ENCODE measurements at places on chromosomes 4 and X. TPM values are rescaled to one million over a fixed set of nuclear protein-coding genes. Genes with fewer than 3 reads are reported as not detected.
A peak's percentile ranks its signal among the peaks of the same experiment; 100 is the strongest.

- DNase-seq, result no peak
Measured at GRCh38 chrX:40734971-40735324, 394 bp downstream of the MED14 start.

DNA sequence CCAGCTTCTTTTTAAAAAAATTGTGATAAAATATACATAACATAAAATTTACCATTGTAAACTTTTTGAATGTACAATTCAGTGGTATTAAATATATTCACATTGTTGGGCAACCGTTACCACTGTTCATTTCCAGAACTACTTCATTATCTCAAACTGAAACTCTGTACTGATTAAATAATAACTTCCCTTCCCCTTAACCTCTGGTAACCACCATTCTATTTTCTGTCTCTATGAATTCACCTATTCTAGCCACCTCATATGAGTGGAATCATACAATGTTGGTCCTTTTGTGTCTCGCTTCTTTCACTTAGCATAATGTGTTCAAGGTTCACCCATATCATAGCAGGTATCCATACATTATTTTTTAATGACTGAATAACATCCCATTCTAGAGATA lies 8.3 kb downstream of the GPR50 start:
- DNase-seq, result no peak

The TSPAN7 gene
- total RNA-seq, result 0.18 TPM

The UGT2B15 gene
- total RNA-seq, result not detected

- DNase-seq, result no peak
Measured at GRCh38 chr4:154958621-154959358, 177.7 kb downstream of the RBM46 start.

The TLR7 gene
- not detected for total RNA-seq

DNA sequence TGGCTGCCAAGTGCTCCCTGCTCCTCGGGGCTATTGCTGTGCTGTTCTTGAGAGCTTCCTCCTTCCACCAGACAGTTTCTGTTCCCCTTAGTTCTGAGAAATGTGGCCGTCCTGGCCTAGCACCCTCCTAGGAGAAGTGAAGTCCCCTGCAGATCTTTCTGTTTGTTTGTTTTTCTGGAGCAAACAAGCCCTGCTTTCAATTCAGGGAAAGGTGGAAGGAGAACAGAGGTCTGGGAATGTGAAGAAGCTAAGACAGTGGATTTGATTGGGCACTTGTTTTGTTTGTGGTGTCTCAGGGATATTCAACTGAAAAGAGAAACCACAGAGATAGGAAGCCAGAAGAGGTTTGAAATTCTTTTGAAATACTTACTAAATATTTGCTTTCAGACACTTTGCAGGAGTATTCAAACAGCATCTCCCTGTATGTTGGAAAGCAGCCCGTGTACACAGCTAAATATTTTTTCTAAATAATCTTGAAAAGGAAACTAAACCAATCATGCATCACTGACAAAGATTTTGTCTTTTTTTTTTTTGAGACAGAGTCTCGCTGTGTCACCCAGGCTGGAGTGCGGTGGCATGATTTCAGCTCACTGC lies 36.5 kb upstream of the PPM1K start:
- no peak for DNase-seq

The BEX5 gene
- 7.1 TPM for total RNA-seq

The AREG gene
- total RNA-seq, result 17.3 TPM

- DNase-seq, result no peak
Measured at GRCh38 chr4:153474251-153474650, 8.1 kb downstream of the TMEM131L start.

DNA sequence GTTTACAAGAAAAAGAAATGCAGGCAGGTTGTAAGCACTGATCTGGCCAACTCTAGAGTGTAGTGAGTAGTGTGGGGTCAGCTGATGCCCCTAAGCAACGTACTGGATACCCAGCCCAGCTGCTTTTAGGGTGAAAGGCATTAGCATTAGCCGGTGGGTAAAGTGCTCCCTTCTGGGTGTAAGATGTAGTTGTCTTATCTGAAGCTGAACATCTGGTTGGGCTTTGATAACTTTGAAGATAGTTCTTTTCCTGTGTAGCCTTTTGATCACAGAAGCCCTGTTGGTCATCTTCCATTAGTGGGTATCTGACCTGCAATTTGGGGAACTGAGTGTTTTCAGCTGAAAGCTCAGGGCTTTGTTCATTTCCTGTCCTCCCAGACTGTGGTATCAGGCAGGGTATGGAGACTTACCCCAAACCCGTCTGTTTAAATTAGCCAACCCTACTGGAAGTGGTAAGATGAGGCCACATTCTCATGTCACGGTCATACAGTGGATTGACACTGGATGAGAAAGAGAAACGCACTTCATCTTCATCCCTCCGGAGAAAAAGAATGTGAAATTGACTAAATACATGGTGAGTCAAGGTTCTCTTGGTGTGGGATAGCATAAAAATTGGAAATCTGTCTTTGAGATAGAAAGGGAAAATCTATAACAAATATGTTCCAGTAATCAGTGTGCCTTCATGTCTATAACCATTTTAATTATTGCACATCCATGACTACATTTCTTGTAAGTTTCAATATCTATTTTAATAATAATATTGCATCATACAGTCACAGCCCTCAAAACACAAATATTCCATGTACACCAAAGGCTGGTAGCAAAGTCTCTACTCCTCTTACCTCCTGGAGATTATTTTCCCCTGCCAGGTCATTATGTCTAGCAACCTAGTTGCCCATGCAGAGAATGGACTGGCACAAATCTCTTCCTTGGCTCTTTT lies 8.7 kb downstream of the RHOH start:
- DNase-seq, result no peak

- no peak for DNase-seq
Measured at GRCh38 chrX:12307961-12308360, 169.7 kb downstream of the FRMPD4 start.

DNA sequence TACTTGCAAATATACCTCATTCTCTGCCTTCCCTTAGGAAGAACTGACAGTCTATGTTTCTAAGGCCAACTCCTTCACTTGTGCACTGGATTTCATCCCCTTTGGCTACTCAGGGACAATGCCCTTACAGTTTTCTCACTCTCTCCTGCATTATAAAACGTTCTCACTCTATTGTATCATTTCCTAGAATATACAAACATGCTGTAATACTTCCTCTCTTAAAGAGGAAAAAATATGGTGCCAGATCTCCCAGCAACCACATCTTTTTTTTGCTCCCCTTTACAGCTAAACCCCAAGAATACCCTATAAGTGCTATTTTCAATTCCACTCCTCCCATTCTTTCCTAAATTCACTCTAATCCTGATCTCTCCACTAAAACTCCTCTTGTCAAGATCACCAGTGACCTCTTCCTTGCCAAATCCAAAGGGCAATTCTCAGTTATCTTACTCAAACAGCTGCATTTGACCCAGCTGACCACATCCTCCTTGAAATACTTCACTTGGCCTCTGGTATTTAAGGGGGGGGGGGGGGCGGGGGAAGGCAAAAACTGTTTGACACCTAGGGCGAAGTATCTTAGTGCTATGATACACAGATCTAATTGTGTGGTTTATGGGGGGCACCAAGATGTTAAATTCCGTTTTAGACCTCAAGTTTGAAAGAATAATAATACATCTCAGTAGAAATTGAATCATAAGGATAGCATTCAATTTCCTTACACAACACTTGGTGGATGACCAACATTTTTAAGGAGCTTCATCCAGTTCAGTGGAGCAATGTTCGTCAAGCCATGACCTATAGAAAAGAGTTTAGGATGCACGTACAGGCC lies 1.6 kb downstream of the RCHY1 start:
- DNase-seq, result no peak

DNA sequence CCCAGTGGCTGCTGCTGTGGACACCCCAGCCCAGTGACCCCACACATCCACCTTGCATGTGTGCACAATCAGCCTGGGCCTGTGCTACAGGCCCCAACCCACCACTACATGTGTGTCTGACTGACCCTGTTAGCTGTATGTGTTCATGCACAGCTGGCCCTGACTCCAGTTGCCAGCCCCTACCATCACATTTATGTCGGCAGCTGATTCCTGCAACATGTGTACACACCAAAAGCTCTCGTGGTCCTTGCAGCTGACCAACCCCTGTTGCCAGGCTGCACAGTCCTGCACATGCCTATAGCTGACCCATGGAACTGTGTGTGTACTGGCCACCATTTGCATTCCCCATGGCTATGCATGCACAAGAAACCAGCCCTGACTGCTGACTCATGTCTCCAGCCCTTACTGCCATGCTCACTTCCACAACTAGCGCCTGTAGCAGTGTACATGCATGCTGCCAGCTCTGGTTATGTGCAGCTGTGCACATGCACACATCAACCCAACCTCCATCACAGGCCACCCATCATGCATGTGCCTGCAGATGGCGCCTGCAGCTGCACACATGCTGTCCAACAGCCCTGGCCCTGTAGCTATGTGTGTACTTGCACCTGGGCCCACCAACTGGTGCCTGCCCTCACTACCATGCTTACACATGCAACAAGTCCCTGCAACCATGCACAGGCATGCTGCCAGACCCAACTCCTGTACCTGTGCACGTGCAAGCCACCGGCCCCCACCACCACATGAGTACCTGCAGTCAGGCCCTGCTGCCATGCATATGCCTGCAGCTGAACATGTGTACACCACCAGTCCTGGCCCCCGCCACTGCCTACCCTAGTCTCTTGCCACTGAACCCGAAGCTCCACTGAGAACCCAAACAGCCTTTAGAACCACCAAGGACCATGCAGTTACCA lies 28.1 kb downstream of the SMIM10L2A start:
- no peak for DNase-seq

The POU4F2 gene
- not detected for total RNA-seq

The MAB21L2 gene
- total RNA-seq, result not detected

The CCDC158 gene
- total RNA-seq, result not detected

DNA sequence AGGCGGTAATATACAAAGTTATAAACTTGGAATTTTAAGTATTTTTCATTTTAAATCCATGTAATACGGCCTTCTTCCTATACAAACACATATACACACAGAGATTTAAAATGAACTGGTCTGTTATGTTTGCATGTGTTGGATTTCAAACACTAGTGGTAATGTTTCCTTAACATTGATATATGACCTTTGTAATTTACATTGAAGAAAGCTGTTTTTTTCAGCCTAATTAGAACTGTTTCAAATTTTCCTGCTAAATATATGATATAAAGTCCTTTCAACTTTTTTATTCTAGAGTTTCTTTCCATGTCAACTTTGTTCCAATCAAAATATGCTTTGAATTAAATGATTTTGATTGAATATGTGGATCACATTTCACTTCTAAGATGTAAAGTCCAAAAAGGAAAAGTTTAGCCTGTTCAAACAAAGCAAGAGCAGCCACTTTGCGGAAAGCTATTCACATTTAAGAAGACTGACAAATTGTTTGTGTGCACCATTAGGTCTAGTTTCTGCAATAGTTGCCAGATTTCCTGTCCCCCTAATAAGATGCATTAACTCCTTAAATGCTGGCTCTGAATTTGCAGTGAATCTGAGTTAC lies 226.0 kb upstream of the MAB21L2 start:
- no peak for DNase-seq

DNA sequence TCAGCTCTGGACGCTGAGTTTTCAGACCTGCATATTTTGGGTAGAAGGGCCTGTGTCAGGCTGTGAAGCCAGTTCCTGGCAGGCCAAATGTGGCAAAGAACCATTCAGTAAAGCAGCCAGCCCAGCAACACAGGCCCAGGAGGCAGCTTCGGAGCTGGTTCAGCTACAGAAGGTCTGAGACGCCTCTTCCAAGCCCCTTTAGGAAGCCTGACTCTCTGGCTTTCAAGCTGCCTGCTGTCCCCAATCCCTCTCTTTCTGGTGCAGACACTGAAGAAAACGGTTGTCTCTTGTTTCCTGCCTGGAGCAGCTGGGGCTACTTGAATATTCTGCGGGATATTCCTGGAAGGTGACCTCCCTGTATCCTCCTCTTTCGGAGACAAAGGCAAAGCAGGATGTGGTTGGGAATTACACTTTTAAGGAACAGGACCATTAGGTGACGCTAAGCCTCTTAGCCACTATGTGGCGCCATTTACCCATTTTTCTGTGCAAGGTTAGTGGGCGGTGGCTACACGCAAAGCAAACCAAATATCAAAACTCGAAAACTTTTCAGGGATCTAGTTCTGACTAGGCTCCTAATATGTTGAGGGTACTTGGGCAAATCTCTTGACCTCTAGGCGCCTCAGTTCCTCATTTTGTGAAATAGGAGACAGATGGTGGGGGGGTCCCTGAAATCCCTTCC lies 47.2 kb upstream of the LAS1L start:
- peak; percentile 17 for DNase-seq

The OPHN1 gene
- 1.4 TPM for total RNA-seq

DNA sequence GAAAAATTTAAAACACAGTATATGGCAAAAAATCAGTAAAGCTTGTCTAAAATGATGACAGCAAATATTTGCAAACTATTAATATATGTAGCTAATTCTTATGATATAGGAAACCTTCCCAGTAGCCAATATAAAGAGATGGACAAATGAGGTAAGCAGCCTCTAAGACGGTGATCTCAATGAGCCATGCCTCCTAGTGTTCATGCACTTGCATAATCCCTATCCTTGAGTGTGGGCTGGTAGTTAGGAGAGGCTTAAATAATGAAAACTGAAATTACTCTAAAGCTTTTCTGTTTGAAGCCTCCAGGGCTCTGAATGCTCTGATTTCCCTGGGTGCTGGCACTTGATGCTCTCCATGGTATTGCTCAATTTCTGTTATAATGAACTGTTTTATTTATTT lies 24.6 kb upstream of the ARMCX4 start:
- no peak for DNase-seq

- no peak for DNase-seq
Measured at GRCh38 chr4:3402491-3403347, 39.0 kb upstream of the HGFAC start.

The GLRA3 gene
- not detected for total RNA-seq

The LDB2 gene
- total RNA-seq, result not detected

DNA sequence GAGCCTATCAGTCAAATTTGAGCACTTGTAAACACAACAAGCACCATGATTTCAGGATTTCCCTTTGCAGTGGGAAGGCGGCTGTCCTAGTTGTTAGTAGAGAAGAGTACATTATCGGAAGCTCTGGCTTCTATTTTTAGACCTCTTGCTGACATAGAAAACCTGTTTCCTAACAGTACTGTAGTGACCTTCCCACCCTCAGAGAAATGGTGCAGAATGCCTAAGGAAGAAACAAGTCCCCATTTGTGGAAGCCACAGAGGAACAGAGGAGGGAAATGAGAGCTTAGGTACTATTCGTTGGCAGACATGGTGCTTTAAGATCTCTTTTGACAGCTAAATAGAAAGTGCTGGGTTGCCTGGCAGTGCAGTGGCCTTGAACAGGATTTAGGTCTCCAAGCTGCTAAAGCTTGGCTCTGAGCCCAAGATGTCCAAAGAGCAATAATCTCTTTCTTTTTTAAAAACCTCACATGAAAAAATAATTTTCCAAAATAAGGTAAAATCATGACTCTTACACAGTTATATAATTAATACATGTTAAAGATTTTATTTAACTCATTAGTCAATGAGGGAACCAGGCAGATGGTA lies 24.9 kb downstream of the GLRA2 start:
- no peak for DNase-seq

DNA sequence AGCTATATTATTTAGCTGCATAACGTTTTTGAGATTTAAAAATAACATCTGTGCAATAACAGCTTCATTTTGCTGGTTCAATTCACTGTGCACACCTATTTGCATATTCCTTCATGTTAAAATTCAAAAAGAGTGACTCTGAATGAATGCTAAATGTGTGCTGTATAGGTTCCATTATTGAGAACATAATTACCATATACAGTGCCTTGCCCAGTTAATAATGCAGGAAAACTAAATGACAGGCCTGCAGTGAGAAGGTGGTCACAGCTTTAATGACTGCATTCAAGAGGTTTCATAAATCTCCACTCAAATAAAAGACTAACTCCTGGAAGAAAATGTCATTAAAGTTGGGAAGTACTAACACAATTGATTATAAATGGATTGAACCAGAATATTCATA lies 1183.2 kb upstream of the ADGRL3 start:
- no peak for DNase-seq
